ENCODE measurements at places on chromosomes 3 and 15. TPM values are rescaled to one million over a fixed set of nuclear protein-coding genes. Genes with fewer than 3 reads are reported as not detected.

Gene ALG1L2
- not detected for total RNA-seq

Gene CBLB
- 20.9 TPM for total RNA-seq

Gene GPR156
- 0.35 TPM for total RNA-seq

Gene ERICH6
- 0.35 TPM for total RNA-seq

Gene CCDC80
- 318 TPM for total RNA-seq

Gene ADAMTS17
- 1.1 TPM for total RNA-seq

Gene A4GNT
- not detected for total RNA-seq

Gene PRR20G
- not detected for total RNA-seq

Gene RTP3
- total RNA-seq: not detected

Gene NR2E3
- 0.18 TPM for total RNA-seq

Gene MNS1
- 3.2 TPM for total RNA-seq

Gene CCDC33
- 1.6 TPM for total RNA-seq

Gene RCCD1
- total RNA-seq: 22.8 TPM

Gene P2RY12
- total RNA-seq: not detected

Gene GOLGA6L9
- under 0.01 TPM for total RNA-seq

Gene AP3S2
- total RNA-seq: 45.6 TPM

Gene CCDC50
- total RNA-seq: 86.3 TPM

Gene NPHP3
- total RNA-seq: 16.4 TPM

Gene BOC
- total RNA-seq: 12.2 TPM

Gene LRRC2
- not detected for total RNA-seq

Gene KCNMB3
- 0.71 TPM for total RNA-seq

Gene DCLK3
- total RNA-seq: not detected

Gene CEMIP
- 3.0 TPM for total RNA-seq

Gene SEMA3F
- 7.8 TPM for total RNA-seq

Gene CCR8
- not detected for total RNA-seq

Gene DPPA2
- total RNA-seq: not detected

Gene FYCO1
- total RNA-seq: 11.3 TPM

Gene RPP14
- total RNA-seq: 9.8 TPM

Gene ZNF770
- 18.6 TPM for total RNA-seq
